Brain microvascular endothelial cell (primary cell): ENCODE measurements at places on chromosomes 12 and 14.
A peak's percentile ranks its signal among the peaks of the same experiment; 100 is the strongest.

- DNase-seq = no peak
Observed at GRCh38 chr12:14431975-14432374, 66.5 kb downstream of the ATF7IP start.

DNA sequence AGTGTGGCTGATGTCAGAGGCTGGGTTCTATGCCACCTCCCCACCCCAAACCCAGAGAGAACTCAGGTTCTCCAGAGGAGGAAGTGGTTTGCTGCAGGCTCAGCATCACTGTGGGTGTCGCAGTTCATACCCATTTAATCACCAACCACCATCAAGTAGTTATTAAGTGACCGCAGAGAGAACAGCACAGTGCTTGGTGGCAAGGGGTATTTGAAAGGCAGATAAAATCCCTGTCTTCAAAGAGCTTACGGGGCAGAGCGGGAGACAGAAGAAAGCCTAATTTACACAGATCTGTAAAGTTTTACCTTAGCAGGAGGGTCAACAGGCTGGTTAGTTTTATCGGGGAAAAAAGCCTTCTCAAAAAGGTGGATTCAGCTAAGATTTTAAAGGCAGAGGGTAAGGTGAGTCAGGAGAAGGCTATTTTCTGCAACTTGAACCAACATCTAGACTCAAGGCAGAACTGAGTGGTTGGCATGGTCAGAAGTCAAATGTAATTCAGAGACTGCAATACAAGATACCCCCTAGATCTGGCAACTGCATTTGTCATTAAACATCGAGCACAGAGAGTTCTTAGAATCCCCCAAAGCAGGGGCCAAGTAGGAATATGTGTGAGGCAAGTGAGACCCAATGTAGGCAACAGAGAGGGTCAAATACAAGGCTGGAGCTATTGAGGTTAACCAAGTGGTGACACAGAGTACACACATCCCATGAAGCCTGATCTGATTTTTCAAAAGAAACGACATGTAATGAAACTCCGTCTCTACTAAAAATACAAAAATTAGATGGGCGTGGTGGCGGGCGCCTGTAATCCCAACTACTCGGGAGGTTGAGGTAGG lies 13.2 kb downstream of the PXN start:
- DNase-seq = no peak

DNA sequence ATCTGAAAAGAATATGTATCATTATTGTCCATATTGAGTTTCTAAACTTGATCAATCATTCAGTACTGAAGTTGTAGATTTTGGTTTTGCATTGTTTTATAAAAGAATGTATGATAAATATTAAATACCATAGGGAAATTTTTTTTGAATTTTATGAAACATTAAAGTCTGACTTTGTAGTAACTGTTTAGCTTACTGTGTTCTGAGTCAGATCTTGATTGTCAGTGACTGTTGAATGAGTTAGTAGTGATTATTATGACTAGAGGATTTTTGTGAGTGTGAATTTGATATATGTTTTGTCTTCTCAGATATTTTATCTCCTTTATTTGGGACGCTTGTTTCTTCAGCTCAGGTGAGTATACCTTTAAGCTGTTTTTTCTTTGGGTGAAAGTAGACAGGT lies 10.1 kb downstream of the TDP1 start:
- no peak for DNase-seq

DNA sequence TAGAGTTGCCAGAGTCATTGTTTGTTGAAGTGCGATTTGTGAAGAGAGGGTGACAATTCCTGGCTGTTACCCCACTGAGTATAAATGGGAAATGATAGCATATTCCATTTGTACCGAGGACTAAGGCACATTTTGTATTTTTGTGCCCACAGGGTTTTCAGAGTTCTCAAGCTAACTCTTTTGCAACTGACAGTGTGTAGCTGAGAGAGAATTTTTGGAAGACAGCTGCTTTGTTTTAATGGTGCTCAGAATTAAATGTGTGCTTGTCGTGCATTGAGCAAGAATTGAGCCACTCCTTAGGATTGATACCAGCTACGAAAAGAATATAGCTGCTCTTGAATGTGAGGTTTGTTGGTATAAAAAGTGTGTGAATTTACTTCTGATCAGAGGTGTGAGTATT lies 21.7 kb downstream of the ANKRD13A start:
- DNase-seq = no peak

DNA sequence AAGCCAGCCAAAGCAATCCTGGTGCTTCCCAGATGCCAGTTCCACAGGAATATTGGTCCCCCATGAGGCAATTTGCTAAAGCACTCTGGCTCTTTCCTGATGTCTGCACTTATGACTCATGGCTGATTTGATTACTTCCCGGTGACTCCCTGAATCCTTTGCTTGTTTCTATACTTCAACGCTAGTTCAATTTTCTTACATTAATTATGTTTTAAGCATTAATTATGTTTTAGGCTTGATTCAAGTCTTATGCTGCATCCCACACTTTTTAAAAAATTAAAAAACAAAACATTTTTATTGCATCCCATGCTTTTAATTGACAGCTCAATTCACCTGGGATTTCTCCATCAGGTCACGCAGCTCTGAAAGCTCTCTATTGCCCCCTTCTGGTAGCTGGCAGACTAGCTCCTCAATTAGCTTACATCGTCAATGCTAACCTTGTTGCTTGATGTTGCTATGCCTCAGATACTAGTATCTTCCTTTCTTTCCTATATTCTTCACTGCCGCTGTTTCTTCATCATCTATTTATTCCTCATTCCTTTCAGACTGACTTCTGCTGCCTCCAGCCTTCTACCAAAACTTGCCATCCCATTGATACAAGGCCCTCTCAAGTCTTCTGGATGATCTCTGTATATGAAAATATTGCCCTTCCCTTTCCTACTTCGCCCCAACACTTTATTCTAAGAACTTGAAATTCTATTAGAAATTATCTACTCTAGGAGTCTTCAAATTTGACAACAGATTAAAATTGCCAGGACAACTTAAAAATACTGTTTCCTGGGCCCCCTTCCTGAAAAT lies 32.0 kb downstream of the TSHR start:
- DNase-seq = peak; percentile 59

DNA sequence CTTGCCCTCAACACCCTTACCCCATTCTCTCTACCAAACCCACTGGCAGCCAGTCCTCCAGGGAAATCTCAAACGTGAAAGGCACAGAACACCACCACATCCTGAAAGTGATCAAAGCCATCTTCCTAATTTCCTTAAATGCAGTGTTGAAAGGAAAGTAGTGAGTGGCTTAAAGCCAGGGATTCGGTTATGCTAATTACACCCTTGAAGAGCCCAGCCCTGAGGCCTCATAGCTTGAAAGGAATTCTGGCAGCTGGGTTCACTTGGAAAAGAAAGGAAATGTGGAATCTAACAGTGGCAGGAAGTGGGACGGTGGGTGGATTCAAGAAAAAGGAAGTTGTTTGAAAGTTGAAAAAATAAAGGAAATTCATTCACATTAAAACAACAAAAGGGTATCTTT lies 73.0 kb upstream of the FICD start:
- no peak for DNase-seq

DNA sequence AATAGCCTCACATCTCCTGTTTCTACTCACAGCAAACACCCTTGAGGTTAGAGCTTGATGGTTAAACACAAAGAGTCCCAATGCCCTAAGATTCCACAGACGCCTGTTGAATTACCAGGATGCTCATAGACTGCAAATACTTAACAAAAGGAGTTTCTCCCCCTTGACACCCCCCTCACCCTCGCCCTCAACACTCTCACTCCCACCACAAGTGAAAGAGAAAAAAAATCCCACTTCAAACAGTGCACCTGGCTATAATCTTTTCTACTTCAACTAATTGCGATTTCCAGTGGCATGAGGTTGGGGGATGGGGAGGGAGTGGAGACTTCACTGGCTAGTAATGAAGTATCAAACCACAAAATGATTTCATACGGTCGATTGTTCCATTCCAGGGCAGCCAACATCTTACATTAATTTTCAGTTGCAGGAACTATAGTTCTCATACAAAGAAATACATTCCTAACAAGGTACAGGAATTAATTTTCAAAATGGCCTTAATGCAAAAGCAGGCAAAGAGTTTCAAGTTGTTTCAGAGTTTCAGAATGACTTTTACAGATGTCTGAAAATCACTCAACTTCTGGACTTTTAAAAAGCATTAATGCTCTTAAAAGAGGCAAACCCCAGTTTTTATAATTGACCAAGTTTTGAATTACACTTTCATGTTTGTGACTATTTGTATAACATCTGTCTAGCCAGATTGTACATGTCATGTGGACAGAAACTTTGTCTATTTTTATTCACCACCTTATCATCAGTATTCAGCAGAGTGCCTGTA lies 390.7 kb downstream of the C12orf75 start:
- no peak for DNase-seq

DNA sequence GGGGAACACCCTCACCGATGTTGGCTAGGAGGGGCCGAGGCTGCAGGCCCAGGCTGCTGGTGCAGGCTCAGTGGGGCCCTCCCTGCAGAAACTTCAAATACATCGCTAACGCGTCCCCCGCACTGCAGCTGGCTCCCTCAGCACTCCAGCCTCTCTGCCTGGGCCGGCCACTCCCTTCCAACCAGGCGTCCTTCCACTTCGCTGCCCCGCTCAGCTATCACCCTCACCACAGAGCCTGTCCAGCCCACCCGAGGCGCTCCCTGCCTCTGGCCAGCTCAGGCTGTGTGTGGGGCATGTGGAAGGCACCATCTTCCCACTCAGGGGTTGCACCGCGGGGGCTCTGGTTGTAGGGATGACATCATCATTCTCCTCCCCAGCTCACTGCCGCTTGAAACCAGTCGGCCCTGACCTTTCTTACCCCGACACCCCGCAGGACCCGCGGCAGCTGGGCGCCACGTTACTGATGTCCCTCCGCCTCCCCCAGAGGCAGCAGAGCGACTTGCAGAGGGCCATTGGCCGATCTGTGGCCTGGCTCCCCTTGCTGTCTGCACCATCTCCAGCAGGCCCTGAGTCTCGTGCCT lies 199.9 kb upstream of the RTL1 start:
- no peak for DNase-seq

GRCh38 chr12:21547437-21547836 lies 21.3 kb downstream of the SPX start:
- DNase-seq = no peak

DNA sequence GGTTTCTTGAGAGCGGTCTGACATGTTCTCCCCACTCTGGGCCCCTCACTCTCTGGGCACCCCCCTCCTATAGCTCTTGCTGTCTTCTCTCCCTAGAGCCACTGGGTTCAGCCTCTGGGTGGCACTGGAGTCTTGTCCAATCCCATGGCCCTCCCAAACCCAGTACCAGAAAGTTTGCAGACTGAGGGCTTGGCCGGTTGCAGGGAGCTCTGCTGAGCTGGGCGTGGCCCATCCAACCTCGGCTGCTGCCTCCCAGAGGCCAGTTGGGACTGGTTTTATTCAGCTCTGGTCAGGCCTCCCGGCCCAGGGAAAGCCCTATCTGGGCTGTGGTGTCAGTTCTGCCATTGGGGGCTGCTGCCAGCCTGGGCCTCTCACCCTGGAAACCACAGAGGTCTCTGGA lies 37.9 kb downstream of the ISCA2 start:
- peak; percentile 15 for DNase-seq

GRCh38 chr12:64681200-64682052 lies 71.1 kb downstream of the RASSF3 start:
- no peak for DNase-seq

DNA sequence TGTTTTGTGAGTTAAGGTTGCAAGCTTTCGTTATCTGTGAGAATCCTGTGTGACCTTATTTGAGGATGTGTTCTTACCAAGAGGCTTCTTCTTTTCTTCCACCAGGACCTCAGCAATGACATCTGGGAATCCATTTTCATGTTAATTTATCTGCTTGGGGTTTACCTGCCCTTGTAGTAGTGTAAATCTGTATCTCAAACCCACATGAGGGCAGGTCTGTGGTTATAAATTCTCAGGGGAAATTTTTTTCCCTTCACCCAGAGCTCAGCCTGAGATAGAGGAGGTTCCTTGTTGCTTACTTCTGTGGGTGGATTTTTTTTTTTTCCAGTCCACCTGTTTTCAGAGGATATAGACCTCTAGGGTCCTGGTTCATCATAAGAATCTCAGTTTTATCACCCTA lies 70.8 kb downstream of the AKAP6 start:
- DNase-seq = no peak

DNA sequence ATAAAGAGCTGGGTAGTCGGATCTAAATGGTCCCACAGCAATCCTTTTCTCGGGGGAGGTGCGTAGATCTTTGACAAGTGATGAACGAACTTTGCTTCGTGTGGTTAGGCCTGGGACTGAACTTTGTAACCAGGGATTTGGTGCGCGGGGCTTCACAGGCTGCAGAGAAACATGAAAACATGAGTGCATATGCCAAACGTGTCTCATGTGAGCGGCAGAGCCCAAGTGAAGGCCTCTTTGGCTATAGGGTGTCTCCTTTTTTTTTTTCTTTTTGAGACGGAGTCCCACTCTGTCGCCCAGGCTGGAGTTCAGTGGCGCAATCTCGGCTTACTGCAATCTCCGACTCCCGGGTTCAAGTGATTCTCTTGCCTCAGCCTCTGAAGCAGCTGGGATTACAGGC lies 12.0 kb upstream of the RIOX1 start:
- DNase-seq = no peak

DNA sequence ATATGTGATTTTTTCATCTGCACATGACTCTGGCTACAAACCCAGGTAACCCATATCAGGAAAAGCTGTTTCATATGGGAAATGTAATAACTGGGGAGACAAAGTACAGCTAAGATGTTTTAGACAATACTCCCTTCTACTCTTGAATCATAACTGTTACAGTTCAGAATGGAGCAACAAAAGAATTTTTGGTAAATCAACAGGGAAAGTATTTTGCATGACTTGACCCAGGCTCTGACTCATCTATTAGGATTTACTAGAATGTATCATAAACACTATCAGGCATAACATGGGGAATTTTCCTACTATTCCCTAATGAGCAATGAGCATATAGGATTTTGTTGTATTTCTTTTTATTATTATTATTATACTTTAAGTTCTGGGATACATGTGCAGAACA lies 553.0 kb downstream of the SLC16A7 start:
- peak; percentile 70 for DNase-seq

DNA sequence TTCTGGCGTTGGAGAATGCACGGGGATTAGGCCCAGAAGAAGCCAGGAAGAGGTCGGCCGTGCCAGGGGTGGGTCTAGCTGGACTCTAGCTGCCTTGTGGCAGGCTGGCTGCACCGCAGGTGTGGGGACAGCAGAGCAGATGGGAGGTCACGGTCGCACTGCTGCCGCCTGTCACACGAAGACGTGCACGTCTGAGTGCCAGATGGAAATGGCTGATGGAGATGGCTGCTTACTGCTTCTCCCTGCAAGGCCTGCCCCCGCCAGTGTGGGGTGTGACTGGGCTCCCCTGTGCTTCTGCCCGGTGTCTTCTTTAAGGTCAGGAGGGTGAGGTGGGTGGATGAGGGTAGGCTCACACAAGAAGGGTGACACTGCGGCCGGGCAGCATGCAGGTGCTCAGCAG lies 79.0 kb downstream of the MOK start:
- DNase-seq = no peak
